Activated T-helper 1 cell treated with anti-CD3 and anti-CD28 coated beads, Interleukin-2, amount 50 U/mL, for 16 hours (primary cell): ENCODE measurements at places on chromosomes 4 and X.

DNA sequence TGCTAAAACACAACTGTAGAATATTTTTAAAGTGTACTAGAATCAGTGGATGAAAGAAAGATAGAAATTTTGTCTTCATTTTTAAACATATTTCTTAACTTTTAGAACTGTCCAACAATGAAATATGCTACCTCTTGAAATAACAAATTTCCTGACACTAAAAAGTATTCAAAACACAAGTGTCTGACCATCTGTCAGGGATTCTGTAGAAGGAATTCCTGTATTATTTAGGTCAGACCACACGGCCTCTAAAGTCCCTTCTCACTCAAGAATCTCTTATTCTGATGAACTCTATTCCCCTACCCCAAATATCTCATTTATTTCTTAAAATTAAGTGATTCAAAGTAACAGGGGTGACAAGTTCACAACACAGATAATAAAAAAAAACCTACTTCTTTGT lies 99.1 kb downstream of the MAML3 start:
- DNase-seq: no peak

DNA sequence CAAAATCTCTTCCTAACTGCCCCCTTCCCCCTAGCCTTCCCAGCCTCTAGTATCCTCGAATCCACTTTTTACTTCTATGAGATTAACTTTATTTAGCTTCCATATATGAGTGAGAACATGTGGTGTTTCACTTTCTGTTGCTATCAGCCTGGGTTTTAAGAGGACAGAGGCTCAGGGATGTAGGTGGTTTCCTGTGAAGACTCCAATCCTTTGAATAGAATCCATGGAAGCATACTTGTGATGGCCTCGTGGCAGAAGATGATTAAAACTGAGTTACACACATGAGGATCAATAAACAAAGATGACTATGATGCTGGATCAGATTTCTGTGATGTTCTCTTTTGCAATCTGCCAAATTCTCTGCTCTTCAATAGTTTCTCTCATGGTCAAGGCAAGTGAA lies 29.8 kb downstream of the CD99L2 start:
- DNase-seq: no peak

- no peak for DNase-seq
Observed at GRCh38 chrX:72735561-72735960, 21.5 kb upstream of the PHKA1 start.

- DNase-seq: no peak
Observed at GRCh38 chrX:21934414-21934813, 6.1 kb upstream of the SMS start.

GRCh38 chrX:45719751-45720501 lies 519.2 kb upstream of the DIPK2B start:
- DNase-seq: no peak

DNA sequence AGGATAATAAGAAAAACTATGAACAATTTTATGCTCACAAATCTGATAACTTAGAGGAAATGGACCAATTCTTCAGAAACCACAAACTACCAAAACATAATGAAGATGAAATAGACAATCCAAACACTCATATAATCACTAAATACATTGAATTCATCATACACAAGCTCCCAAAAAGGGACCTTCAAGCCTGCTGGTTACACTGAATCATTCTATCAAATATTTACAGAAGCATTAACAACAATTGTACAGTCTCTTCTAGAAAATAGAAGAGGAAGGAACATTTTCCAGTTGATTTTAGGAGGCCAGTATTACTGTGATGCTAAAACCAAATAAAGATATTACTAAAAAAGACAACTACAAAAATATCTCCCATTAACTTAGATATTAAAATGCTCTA lies 88.3 kb downstream of the IL15 start:
- no peak for DNase-seq

DNA sequence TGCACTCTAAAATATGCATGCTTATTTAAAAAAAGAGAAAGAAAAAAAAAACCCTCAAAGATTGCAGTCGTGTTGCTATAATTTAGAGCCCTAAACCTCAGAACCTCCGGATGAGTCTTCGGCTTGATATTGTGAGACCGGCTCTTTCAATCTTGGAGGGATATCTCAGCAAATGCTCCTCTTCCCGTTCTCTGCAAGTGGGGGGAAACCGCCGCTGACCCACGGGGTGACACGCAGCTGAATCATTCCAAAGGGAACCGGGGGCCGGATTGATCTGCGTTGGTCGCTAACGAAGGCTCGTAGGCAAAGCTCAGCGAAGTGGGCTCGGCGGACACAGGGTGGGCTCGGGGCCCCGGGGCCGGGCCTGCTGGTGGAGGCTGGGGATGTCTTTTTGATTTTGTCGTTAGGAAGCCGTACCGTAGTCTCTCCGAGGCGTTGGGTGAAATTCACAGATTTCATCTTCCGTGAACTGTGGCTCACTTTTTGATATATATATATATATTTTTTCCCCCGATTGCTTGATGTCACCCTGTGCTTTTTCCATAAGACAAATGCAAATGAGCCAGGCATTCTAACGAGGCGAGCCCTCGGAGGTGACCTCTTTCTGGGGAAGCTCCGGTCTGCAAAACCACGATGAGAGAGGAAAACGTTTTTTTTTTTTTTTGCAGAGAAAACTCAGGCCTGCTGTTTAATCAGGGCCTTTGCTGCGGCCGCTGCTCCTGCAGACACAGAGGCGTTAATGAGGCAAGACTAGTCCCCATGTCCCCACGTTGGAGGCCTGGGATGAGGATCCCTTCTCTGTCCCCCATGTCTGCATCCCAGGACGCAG lies 110.7 kb upstream of the PPP2R3B start:
- no peak for DNase-seq

DNA sequence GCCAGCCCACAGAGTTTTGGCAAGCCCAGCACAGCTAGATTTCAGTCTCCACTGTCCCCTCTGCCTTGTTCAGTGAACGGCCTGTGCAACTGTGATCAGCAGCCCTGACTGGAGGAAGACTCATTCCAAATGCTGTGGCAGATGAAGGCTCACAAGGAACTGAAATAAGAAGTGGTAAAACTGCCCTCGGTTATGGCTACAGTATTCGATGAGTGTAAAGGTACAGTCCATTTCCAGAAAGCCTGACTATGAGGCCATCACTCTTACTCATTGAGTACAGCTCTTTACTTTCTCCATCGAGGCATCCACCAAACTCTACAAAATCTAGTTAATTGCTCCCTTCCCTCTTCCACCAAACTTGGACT lies 69.1 kb downstream of the RHOH start:
- no peak for DNase-seq

GRCh38 chrX:126820700-126821420 lies 1.3 kb downstream of the PRR32 start:
- no peak for DNase-seq

DNA sequence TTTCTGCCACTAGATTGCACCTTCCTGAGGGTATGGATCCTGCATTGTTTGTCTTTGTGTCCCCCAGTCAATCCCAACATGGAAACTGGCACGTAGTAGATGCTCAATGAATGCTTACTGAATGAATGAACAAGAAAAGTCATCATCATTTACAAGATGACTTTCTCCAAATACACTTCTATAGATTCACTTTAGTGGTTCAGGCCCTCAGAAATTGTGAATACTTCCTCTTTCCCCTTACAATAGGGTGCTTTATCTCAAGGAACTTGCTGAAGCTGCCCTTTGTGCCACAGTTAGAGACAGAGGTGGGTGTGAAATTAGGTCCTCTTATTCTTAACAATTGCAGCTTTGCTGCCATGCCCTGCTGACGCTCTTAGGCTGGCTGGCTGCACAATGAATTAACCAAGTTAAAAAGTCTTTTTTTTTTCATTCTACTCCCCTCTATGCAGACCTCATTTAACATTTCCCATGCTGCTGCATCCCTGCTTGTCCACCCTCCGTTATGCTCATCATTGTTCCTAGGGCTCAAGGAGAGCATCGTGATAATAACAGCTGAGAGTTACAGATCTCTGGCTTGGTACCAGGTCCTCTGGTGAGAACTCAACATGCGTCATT lies 108.0 kb upstream of the ZNF518B start:
- no peak for DNase-seq
